Activated CD8-positive, alpha-beta memory T cell treated with anti-CD3 and anti-CD28 coated beads for 1 hour (primary cell): ENCODE measurements at places on chromosomes 16 and 17.

DNA sequence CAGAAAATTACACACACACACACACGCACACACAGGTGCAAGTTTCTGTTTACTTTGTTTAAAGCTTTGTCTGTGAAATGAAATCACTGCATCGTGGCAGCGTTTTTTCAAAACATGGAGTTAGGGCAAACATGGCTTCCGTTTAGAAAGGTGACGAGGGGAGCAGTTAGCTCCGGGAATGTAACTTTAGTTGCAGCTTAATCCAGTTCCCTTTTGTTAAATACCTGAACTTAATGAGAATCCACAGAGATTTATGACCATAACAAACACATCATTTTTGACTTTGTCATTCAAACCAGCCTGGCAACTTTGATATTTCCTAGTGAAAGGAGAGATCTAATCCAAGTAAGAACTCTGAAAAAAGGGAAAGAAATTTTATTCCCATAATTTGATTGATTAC is 12.1 kb downstream of the HS3ST3A1 start:
- DNase-seq, result no peak

GRCh38 chr17:43338886-43339516 is 59.8 kb upstream of the ARL4D start:
- peak; percentile 47 for DNase-seq

- no peak for DNase-seq
Measured at GRCh38 chr16:58046054-58046881, 20.7 kb downstream of the MMP15 start.

- DNase-seq, result no peak
Measured at GRCh38 chr16:68575082-68575481, 36.0 kb downstream of the ZFP90 start.

GRCh38 chr16:89969741-89970410 is 21.3 kb downstream of the DEF8 start:
- no peak for DNase-seq
